ENCODE measurements at places on chromosomes 2 and 18.
A peak's percentile ranks its signal among the peaks of the same experiment; 100 is the strongest.

- peak; percentile 72 for DNase-seq
Observed at GRCh38 chr2:189298038-189298437, 118.5 kb upstream of the COL5A2 start.

DNA sequence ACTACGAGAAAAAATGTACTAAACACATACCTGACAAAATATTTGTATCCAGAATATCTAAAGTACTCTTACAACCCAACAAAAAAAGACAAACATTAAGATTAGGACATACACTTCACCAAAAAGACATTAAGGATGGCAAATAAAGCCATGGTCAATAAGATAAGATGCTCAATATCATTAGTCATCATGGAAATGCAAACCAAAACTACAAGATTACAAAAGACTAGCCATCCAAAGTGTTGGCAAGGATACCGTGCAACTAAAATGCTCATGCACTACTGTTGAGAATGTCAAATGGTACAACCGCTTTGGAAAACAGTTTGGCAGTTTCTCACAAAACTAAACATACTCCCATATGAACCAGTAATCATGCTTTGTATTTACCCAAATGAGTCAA is 29.7 kb downstream of the MAP3K2 start:
- DNase-seq, result no peak

DNA sequence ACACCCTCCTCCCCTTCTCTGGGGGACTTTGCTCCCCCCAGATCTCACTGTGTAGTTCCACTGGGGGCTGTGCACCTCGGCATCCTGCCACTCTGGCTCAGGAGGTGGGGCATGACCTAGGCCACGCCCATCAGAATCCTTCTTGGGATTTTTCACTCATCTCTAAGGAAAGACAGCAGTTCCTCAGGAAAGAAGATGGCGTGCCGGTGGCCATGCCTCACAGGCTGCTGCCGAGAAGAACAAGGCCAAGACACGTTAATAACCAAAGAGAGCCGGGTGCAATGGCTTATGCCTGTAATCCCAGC is 3.2 kb downstream of the NMUR1 start:
- no peak for DNase-seq

DNA sequence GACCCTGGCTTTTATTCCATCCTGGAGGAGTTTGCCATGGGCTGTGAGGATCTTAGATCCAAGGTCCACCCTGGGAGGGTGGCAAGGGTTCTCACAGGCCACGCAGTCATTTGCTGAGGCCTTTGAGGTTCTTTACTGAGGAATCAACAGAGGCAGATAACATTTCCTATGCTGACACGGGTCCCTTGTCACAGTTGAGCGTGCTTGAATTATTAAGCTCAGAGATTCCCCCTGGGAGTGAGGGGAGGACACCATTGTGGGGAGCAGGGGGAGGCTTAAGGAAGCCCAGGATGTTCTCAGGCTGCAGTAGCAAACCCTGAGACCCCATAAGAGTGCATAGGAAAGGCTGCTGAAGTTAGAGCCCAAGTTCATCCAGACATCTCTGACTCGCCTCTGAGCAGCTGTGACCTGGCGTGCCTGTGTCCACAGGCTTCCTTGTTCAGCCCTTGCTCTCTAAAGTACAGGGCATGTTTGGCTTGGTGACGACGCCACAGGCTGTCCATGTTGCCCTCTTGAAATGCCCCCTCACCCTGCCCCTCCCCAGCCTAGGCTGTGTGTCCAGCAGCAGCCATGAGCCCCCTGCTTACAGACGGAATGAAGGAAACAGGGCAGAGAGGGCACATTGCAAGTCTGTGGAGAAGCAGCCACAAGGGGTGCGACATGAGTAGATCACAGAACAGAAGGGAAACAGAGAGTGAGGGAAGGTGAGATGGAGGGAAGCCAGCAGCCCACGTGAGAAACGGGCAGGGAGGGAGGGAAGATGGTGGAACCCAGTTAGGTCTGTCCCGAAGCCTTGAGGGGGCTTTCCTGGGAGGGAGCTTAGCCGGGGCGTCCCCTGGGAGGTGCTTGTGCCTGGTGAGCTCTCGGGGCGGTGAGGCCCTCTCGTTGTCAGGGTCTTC is 34.0 kb downstream of the NAPG start:
- no peak for DNase-seq

- no peak for DNase-seq
Observed at GRCh38 chr18:76428396-76429261, 66.4 kb downstream of the ZNF516 start.

DNA sequence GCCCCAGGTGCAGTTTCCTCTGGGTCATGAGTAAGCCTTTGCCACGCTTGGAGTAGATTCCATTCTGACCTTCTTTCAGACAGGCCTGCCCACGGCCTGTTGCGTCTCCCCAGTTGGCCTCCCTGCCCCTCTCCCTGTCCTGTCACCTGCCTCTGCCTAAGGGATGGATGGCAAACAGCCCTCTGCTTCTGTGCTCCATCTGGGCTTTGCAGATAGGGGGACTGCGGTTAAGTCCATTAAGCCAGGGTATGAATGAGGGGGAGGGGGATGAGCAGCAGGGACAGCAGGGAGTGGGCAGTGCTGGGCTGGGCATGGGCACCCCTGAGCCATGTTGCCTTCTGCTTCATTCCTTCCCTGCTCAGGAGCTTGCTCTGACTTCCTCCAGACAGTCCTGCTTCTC is 37.6 kb upstream of the B3GNT7 start:
- no peak for DNase-seq

DNA sequence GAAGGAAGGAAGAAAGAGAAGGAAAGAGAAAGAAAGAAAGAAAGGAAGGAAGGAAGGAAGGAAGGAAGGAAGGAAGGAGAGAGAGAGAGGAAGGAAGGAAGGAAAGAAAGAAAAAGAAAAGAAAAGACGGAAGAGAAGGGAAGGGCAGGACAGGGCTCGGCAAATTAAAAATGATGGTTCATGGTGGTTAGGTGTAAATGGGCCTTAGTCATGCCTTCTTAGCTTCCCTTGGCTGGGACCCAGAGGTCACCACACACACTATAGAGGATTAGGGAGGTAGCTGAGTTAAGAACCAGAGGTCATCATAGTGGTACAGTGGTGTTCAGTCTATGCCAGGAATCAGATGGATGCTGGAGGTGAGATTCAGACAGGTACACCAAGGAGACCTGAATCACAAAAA is 9.3 kb upstream of the ATL2 start:
- DNase-seq, result no peak

- DNase-seq, result no peak
Observed at GRCh38 chr2:215020283-215020682, 118.1 kb downstream of the ABCA12 start.
